ENCODE measurements at places on chromosomes 1 and 21.

DNA sequence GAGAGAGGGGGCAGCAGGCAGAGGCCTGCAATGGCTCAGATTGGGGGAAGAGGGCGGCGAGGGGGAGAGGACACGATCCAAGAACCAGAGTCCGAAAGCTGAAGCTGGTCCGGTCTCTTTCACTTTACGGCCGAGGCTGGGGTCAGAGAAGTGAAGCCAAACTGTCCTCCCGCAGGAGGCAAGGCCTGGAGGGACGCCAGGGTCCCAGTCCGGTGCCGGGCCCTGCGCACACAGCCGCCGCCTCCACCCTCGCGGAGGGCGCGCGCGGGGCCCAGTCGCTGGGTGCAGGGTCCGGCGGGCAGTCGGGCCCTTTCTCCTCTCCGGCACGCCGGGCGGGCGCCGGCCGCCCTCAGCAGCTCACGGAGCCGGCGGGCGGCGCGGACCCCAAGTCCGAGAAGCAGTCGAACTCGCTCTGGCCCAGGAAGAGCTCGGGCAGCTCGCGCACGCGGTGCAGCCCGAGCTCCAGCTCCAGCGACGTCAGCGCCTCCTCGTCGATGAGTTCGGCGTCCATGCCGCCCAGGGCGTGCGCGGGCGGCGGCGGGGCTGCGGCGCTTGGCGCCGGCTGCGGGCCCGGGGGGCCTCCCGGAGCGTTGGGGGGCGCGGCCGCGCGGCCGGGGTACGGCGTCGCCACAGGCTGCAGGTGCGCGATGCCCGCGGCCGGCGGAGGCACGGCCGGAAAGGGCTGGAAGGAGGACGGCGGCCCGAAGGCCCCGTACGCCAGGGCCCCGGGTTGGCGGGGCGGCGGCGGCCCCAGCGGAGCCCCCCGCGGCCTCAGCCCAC, 749 bp downstream of the CITED4 start:
- DNase-seq, result no peak

GRCh38 chr1:83691953-83692500, 306.9 kb downstream of the TTLL7 start:
- DNase-seq, result no peak

GRCh38 chr1:119797162-119797561, 14.1 kb downstream of the REG4 start:
- DNase-seq, result no peak

GRCh38 chr1:9553736-9554144, 14.5 kb downstream of the SLC25A33 start:
- no peak for DNase-seq

- DNase-seq, result no peak
Measured at GRCh38 chr1:24276791-24277190, 42.4 kb upstream of the GRHL3 start.

GRCh38 chr1:49424782-49425181, 599.0 kb downstream of the AGBL4 start:
- DNase-seq, result no peak

- DNase-seq, result no peak
Measured at GRCh38 chr1:31397360-31398095, 15.5 kb upstream of the SERINC2 start.

- no peak for DNase-seq
Measured at GRCh38 chr21:33028773-33029384, 3.1 kb downstream of the OLIG2 start.

- DNase-seq, result no peak
Measured at GRCh38 chr1:19165501-19165900, 44.6 kb downstream of the UBR4 start.

GRCh38 chr1:24051206-24051945, 60.6 kb downstream of the MYOM3 start:
- no peak for DNase-seq

DNA sequence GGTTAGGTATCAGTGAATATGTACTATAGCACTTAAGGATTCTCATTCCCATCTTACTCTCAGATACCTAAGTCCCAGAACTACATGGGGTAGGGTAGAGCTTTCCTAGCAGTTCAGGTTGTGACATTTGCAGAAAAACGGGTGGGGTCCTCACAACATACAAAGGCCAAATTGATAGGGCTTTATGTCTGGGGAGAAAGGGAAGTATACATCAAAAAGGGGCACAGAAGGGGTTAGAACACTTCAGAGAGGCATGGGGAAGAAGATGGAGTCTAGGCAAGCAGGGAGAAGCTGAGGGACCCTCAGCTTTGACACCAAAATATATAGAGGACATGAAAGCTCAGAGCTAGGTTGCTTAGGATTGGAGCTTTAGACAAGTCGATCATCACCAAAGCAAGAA, 3.6 kb downstream of the UROD start:
- DNase-seq, result no peak

DNA sequence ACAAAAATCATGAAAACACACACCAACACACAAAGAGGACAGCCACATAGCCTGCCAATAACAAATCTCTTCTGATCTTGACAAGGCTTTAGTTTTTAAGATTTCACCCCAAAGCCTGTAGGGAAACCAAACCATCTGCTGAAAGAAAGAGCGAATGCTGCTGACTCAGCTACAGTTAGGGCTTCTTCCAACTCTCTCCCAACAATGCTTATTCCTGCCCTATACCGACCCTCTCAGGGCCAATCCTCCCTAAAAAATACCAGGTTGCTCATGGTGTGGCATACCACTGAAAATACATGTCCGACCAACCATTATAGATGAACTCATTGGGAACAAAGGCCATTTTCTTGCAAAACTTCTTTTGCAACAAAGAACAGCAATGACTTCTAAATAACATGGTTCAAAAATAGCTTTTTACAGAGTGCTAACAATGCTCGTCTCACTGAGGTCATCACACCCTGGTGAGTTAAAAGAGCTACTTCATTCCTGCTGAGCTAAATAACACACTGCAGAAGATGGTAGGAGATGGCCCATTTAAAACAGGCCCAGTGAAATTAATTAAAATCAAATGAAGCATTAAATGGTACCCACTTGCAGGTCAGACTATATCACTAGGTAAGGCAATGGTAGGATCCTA, 86.1 kb downstream of the KIAA0319L start:
- DNase-seq, result no peak

DNA sequence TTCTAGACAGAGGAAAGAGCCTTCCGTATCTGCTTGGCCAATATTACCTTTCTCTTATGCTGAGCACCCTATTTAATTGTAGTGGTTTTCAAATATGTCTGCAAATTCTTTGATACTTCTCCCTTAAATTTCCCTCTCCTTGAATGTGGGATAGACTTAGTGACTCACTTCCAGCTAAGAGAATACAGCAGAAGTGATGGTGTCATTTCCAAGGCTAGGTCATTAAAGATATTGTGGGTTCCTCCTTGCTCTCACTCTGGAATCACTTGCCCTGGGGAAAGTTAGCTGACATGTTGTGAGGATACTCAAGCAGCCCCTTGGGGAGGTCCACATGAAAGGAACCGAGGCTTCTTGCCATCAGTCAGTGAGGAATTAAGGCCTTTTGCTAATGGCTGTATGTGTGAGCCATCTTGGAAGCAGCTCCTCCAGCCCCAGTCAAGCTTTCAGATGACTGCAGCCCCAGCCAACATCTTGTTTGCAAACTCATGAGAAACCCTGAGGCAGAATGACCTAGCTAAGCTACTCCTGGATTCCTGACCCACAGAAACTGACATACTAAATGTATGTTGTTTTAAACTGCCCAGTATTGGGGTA, 8.1 kb upstream of the CITED4 start:
- DNase-seq, result no peak

GRCh38 chr1:43327549-43328292, 9.9 kb upstream of the MPL start:
- DNase-seq, result no peak

All from stimulated activated CD8-positive, alpha-beta memory T cell treated with anti-CD3 and anti-CD28 coated beads, Interleukin-12 subunit alpha, Interleukin-12 subunit beta, amount 100 ng/mL, for 4 hours (primary cell).